ENCODE measurements at places on chromosomes 2 and 18.
A peak's percentile ranks its signal among the peaks of the same experiment; 100 is the strongest.

- no peak for DNase-seq
Measured at GRCh38 chr2:28927878-28928277, 33.4 kb downstream of the WDR43 start.

GRCh38 chr2:39107724-39108273, 13.1 kb downstream of the SOS1 start:
- no peak for DNase-seq

GRCh38 chr2:183426825-183427224, 302.6 kb downstream of the NUP35 start:
- DNase-seq: no peak

DNA sequence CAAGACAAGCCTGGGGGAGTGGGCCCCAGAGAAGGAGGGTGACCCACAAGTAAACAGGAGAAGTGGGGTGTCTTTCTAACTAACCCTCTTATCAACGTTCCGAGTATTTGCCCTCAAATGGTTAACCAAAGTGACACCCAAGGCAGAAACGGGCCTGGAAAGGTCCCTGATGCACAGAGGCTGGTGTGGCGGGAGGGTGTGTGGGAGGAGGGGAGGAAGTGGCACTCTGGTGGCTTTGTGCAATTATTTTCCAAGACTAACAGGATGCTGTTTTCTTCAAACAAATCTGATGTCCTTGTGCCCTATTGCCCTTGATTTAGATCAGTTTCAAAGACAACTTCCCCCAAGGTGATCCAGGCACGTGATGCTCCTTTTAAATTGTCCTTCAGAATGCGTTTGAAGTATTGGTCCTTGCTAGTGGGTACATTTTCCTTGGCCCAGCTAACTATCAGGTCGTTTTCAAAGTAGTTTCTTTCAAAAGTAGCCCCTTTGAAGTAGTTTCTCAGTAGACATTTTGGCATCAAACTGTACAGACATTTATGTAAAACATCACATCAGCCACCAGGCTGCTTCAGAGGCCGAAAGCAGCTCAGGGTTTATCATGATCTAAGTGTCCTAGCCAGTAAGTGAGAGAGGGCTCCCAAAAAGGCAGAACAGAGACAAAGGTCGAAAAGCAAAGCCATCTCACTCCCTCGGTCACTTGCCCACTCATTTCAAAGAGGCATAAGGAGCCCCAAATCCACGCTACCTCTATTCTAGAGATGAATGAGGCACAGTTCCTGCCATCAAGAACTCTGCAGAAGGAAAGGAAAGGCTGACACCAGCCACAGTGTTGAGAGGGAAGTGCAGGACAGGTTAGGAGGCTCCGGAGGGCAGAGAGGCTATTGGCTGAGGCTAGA, 371.1 kb upstream of the ID2 start:
- DNase-seq: no peak

DNA sequence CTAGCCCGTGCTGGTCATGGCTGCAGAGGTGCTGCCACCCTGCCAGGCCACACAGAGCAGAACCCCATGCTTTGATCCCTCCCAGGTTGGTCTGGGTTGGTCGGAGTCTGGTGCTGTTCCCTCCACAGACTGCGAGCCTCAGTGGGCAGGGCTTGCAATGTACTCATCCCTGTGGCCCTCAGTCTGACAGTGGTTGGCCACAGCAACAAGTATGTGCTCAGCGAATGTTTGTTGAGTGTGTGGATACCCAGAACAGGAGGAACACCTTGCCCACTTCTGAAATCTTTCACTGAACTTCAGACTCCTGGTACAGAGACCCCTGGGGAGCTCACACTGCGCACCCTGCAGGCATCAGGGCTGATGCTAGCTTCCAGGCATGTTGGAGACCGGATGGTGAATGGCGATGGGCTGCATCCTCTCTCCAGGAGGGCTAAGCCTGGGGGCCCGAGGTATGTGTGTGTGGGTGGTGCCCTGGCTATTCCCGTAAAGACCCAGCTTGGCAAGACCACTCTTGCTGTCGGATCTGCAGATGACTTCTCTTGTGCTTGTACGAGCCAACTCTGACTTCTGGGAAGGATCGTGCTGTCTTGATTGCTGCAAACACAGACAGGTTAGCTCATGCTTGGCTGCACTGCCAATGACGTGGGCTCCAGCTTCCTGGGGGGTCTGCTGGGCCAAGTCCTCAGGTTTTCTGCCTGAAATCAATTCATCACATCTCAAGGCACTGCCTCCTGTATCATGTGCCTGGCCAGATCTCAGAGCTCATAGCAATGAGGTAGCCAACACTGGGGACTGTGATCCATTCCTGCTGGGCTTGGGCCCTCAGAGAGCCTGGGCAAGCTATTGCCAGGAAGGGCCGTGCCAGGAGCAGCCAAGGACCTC, 43.7 kb downstream of the RHOB start:
- DNase-seq: peak; percentile 39

DNA sequence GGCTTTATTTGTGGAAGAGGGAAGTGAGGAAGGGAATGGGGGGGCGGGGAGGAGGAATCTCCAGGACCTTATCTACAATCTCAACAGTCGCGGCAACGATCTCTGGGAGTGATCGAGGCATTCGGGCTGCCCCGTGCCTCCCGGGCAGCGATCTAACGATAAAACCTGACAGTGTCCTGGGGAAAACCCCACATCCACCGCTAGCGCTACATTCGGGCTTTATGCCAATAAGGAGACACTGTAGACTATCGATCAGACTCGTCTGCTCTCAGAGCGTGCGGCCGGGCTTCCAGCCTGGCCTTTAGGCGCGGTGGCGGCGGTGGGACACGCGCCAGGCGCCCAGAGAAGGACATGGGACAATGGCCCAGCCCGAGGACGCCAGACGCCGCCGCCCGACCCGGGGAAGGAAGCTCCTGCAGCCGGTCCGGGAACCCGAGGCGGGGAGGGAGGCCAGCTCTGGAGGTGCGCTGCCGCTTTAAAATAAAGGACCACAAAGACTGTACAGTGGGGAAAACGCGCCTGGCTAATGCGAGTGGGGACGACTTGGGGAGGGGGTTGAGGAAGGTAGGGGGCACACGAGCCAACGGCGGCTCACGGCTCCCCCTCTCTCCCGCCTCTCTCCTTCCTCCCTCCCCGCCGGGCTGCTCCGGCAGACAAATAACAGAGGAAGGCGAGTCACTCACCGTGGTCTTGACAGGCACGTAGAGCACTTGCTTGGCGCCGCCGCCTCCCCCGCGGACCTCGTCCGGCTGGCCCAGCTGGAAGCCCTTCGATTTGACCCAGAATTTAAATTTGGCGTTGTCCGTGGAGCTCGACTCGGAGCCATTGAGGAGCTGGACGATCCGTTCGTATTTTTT, 2.2 kb downstream of the NOL4 start:
- DNase-seq: no peak

DNA sequence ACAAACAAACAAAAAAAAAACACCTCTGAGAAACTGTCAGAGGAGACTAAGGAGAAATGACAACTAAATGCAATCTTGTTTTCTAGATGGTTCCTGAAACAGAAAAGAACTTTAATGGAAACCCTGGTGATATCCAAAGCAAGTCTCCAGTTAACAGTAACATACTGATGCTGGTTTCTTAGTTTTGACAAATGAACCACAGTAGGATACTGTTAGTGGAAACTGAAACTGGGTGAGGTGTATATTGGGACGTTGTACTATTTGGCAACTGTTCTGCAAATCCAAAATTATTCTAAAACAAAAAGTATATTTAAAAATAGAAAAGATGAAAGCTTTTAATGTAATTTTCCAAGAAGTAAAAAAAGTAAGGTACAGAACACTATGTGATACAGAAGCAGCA, 11.4 kb downstream of the SESTD1 start:
- DNase-seq: no peak

GRCh38 chr2:55804535-55804934, 110.9 kb upstream of the PNPT1 start:
- no peak for DNase-seq

DNA sequence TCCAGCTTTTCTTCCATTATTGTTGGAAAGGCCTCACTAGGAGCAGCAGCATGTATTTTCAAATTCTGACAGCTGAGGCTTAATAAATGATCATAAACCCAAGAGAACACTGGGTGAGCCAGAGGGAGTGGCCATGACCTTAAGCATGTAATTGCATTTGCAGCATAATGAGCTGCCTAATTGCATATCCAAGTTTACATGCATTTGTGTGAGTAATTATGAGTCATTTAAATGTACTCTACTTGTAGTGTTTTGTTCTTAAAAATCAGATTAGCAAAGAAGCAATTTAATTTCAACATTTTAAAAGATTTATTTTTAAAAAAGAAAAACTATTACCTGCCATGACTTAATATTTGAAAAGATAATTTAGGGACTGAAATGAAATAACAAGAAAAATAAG, 74.8 kb downstream of the NOL10 start:
- no peak for DNase-seq

DNA sequence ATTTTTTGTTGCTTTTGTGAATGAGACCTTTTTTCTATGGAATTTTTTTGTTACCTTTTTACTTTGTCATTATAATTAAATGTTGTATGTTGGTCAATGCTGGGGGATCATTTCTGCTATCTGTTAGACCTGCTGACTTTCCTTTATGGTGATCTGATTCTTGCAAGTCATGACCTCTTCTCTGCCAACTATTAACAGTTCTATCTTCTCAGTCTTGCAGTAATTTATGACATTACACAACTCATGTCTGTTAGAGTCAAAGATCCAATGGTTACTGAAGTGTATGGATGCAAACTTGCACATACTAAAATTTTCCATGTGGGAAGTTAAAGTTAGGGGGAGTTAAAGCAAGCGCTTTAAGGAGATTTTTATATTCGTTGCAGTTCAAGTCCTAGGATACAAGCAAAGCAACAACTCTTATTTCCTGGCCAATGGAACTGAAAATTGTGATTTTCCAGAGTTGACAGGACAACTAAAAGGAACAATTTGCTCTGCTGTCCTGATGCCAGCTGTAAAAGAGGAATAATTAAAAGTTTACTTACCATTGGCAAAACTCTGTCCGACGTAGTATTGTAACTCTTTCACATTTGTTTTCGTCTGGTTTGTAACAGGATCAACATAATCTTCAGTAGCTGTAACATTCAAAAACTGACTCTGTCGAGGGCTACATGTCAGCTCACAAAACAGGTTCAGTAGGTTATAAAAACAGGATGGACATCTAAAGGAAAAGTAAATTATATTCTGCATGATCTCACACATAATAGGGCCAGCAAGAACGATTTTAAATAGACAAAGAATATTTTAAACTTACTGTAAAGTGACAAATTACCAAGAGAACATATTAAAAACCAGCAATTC, 17.8 kb downstream of the NPC1 start:
- DNase-seq: no peak

- DNase-seq: no peak
Measured at GRCh38 chr2:69477627-69478026, 40.4 kb upstream of the NFU1 start.

DNA sequence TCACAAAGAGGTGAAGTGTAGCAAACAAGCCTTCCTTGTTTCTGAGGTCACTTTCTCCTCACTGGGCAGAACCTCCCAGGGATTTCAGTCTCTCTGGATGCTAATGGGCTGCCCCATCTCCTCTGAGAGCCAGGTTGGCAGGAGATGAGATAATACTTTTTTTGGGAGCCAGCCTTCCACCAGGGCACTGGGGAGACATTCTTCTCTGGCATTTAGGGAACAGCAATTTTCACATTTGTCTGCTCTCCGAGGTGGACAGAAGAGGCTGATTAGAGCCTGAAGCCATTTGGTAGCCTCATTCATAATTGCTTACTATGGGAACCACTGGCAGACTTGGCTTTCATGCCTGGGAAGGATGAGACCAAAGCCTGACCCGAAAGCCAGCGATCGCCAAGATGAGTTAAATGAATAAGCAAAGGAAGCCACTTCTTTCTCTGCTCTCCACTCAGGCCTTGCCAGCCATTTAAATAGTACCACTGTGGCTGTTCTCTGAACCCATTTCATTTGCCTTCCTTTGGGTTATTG, 70.1 kb downstream of the NRP2 start:
- DNase-seq: no peak

DNA sequence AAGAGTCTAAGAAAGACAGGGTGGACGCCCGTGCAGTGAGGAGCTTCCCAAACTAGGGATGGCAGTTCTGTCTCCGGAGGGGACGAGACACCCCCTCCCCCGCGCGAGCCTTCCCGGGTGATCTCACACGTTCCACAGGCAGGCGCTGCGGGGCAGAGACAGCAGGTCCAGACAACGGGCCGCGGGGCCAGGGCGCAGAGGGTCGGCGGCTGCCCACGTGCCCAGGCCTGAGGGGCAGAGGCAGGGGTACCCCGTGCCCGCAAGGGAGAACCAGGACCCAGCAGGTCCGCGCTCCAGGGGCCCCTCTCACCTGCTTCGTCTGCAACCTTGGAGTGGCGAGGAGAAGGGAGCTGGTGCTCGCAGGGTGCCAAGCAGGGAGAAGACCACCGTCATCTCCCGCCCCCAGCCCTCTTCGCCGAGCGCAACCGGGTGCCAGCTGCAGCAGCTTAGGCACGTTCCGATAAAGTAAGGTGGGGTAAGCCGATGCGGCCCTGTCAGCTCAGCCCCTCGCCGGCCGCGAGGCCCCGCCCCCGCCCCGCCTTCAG, at the start of gene GPR155:
GPR155 (minus strand) TSS at position 467 of the 545 bp plus-strand sequence. CDS start 5,073 bp downstream, outside the sequence.
- no peak for DNase-seq

GRCh38 chr2:224927646-224928173, 114.6 kb downstream of the DOCK10 start:
- no peak for DNase-seq

- DNase-seq: no peak
Measured at GRCh38 chr2:135561925-135562324, 30.6 kb downstream of the R3HDM1 start.

GRCh38 chr2:151886241-151886640, 58.0 kb upstream of the ARL5A start:
- peak; percentile 47 for DNase-seq

DNA sequence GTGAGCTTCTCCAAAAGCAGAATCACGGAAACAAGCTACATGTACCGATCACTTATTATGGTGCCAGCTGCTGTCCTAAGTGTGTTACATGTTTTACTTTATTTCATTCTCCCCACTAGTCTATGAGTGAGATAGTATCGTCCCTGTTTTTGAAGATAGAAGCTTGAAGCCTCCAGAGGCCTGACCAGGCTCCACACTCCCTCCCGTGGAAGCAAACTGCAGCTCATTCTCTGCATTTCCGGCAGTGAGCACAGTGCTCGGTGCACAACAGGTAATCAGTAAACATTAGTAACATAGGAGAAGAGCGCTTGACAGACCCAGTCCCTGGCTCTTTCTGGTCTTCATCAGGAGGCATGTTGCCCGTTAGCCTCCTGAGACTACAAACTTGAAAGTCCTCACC, 72.9 kb downstream of the ZBTB7C start:
- DNase-seq: no peak

- no peak for DNase-seq
Measured at GRCh38 chr2:175884697-175885393, 117.2 kb downstream of the LNPK start.

GRCh38 chr2:198187841-198188240, 383.4 kb downstream of the PLCL1 start:
- DNase-seq: no peak

- no peak for DNase-seq
Measured at GRCh38 chr2:51707625-51708024, 675.7 kb upstream of the NRXN1 start.

DNA sequence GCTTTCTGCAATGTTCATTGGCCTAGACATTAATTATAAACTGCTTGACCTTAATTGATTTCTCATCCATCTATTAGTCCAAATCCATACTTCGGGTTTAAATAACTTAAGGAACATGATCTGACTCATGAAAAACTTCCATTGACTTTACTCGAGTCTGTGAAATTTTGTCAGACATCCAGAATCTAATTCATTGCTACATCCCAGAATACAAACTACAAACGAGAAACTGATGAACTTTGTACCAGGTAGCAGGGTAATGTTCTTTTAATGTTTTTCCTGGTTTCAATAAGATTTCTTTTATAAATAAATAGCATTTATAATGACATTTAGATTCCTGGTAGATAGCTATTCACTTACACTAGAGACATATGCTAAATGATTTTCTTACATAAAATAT, 36.0 kb upstream of the IKZF2 start:
- DNase-seq: no peak

Measured in brain pericyte (primary cell).